Esophagus squamous epithelium (tissue), 5 donors: ENCODE measurements at places on chromosomes 6 and 20. TPM values are rescaled to one million over a fixed set of nuclear protein-coding genes. Genes with fewer than 3 reads are reported as not detected.
A peak's percentile ranks its signal among the peaks of the same experiment; 100 is the strongest.

GRCh38 chr6:163490826-163491577 lies 76.5 kb downstream of the QKI start:
- no peaks in the 10 kb centered on the region for H3K27me3 ChIP-seq
- peak overlapping the region; percentile 70 for H3K27ac ChIP-seq
- DNase-seq = no peak
- H3K36me3 ChIP-seq = no peaks in the 10 kb centered on the region

DNA sequence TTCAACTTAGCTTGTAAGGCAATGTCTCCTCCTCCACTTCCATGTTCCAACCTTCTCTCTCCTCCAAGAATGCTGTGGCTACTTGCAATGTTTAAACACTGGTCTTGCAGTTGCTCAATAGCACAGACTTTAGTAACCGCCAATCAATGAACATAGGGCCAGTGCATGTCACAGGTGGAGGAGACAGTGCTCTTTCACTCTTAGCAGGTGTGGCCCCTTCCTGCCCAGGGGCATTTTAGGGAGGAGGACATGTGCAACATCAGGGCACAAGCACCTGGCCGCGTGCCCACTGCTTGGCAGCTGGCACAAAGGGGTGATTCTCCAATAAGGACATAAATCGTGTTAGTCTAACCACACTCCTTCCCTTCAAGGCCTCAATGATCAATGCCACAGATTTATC lies 41.3 kb downstream of the ADGRF1 start:
- no peaks in the 10 kb centered on the region for H3K27me3 ChIP-seq
- no peak for DNase-seq
- H3K27ac ChIP-seq = no peak overlapping the region
- no peaks in the 10 kb centered on the region for H3K4me1 ChIP-seq

GRCh38 chr6:48199499-48199898 lies 88.5 kb upstream of the PTCHD4 start:
- no peaks in the 10 kb centered on the region for H3K27me3 ChIP-seq
- no peaks in the 10 kb centered on the region for H3K36me3 ChIP-seq
- no peak overlapping the region for H3K4me3 ChIP-seq

GRCh38 chr6:127457456-127458064 lies 1.6 kb downstream of the KIAA0408 start:
- H3K4me1 ChIP-seq = no peaks in the 10 kb centered on the region
- H3K27ac ChIP-seq = no peak overlapping the region
- peak overlapping the region; percentile 1 for H3K4me3 ChIP-seq
- no peaks in the 10 kb centered on the region for H3K27me3 ChIP-seq

DNA sequence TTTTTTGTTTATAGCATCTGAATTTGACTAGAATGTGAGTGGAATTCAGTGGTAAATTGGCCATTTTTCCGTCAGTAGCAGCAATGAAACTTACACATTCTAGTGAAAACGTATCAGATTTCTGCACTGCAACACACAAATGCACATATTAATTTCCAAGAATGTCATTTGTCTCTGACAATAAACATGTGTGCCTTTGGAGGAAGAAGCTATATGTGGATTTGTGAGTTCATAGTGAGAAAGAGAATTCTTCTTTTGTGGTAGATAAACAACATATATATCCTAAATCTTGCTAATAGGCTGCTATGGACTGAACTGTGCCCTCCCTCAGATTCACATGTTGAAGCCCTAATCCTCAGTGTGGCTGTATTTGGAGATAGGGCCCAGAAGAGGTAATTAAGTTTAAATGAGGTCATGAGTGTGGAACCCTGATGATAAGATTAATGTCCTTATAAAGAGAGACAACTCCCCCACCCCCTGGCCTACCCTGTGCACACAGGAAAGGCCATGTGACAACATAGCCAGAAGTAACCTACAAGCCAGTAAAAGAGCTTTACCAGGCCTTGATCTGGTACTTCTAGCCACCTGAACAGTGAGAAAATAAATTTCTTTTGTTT lies 200.2 kb upstream of the EYA4 start:
- DNase-seq = no peak
- no peaks in the 10 kb centered on the region for H3K27me3 ChIP-seq
- H3K4me1 ChIP-seq = no peaks in the 10 kb centered on the region
- H3K4me3 ChIP-seq = no peak overlapping the region

ULBP3 gene
- 5.0 TPM for total RNA-seq
